Cerebellar cortex (tissue), 1 donor: ENCODE measurements at places on chromosomes 16 and 17.

DNA sequence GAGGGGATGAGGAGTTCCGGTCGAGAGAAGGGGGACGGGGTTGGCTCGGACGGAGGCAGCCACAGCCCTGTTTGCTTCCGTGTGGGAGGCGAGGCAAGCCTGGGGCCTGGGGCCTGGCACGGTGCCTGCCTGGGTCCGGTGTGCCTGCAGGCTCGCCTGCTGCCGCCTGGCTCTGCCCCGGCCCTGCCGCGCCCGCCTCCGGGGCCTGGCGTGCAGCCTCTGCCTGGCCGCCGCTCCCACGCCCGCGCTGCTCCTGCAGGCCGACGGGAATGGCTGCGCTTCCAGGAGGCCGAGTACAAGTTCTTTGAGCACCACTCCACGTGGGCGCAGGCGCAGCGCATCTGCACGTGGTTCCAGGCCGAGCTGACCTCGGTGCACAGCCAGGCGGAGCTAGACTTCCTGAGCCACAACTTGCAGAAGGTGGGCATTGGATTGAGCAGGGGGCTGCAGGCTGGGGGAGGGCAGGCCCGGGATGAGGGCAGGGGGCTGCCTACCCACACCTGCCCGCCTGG is 53.1 kb downstream of the MRC2 start:
- DNase-seq = peak; percentile 29

GRCh38 chr16:69598045-69598444 is 32.3 kb downstream of the NFAT5 start:
- DNase-seq = no peak

GRCh38 chr16:66894948-66895688 is 14.8 kb downstream of the PDP2 start:
- DNase-seq = peak; percentile 93

DNA sequence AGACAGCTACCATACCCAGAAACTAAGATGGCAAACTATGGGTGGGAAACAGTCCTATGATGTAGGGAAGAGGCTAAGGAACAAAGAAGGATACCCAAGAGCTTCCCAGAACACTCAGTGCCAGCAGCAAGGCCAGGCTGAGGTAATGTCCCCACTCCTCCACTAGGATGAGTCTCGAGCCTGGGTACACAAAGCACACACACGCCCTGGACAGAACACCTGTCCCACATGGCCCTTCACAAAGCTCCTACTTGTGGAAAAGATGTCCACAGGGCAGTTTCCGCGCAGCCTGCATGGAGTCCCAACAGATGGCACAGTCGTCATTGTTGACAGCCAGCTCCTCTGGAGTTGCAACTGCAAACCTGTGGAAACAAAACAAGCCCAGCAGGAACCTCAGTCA is 23.9 kb downstream of the AMFR start:
- peak; percentile 31 for DNase-seq

DNA sequence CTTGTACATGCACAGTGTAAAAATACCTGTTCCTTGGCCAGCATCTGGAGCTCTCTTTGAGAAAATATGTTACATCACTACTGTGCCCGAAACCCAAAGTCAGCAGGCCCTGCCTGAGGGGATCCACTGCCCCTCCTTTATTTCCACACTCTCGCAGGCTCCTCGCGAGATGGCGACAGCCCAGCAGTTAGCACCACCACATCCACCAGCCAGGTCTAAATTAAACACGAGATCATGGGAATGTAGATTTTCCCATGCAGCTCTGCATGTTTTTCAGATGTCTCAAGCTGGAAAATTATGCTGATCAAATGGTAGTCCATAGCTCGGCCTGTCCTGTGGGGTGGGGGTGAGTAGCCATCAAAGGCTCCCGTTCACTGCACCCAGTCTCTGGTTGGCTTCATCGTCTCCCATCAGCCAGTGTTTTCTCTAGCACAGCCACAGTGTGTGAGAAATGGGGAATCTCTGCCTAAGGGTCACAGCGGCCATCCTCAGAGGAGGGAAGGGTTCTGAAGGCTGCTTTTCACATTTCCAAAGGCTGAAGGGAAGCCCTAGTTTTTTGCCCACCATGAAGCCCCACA is 34.7 kb downstream of the EPN2 start:
- no peak for DNase-seq

DNA sequence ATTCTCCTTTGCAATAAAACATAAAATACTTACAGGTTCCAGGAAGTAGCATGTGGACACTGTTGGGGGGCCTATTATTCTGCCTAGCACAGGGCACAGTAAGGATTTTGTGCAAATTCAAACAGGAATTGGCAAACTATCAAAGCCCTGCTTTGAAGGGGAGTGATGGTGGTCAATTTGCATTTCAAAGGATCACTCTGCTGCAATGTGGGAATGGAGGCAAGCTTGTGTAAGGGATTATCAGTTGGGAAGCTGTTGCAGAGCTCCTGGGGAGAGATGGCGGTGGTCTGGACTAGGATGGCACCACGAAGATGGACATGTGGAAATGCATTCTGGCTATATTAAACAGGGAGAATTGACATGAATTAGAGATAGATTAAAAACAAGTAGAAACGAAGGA is 990.7 kb upstream of the RBFOX1 start:
- no peak for DNase-seq

DNA sequence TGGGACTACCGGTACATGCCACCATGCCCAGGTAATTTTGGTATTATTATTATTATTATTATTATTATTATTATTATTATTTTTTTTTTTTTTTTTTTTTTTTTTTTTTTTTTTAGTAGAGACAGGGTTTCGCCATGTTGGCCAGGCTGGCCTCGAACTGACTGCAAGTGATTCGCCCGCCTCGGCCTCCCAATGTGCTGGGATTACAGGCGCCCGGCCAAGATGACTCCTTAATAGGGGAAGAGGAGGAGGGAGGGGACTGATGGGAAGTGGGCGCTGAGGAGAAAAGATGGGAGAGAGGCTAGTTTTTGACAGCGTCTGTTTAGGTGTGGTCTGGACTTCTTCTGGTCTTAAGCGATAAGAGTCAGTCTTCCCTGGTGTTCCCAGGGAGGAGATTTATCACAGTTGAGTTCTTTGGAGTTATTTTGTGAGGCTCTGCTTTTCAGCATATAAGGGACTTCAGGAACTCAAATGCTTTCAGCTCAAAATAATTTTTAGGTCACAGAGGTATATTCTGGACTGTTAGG is 34.4 kb upstream of the SLC5A10 start:
- no peak for DNase-seq
